Cardiac muscle cell (in vitro differentiated cells and primary cell): ENCODE measurements at places on chromosomes 13 and 19. TPM values are rescaled to one million over a fixed set of nuclear protein-coding genes. Genes with fewer than 3 reads are reported as not detected.

Gene KMT2B
- 18.2 and 38.1 TPM in 2 replicates for total RNA-seq

Gene UBE2L5
- total RNA-seq = 0.06 TPM in 1 of 2 replicates, not detected in the other

DNA sequence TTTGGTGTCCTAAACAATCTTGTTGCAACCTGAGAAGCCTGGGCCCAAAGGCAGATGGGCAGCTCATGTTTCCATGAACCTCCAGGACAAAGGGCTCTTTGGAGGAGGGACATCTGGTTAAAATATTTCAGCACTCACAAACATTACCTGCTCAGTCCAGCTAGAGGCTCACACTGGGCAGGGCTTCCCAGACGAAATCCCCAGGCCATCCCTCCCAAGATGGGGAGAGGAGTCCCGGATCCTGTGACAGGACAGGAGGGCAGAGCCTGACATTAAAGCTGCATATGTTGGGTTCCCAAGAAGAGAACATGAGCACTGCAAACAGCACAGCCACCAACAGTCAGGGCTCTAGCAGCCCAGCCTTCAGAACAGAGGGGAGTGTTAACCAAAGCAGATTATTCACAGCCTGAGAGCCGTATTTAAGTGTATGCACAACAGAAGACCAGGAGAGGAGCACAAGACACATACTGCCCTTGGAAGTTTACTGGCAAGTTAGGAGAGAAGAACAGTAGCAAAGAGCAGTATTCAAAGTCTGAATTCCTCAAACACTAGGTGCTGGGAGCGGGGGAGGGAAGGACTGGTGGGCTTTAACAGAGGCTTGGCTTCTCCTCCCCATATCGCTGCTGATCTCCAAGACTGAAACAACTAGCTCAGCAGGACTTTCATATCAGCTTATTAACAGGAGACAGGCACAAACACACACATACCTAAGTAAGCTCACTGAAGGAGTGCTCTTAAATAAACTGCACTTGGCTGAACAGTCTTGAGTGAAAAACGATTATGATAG, 12.3 kb downstream of the ATP7B start:
- no peak overlapping the region for H3K4me3 ChIP-seq
- DNase-seq = peak; percentile 37
- H3K4me1 ChIP-seq = peaks cover 7% of the 10 kb centered on the region
- no peak overlapping the region for H3K27ac ChIP-seq
- H3K27me3 ChIP-seq = no peaks in the 10 kb centered on the region
- H3K36me3 ChIP-seq = no peaks in the 10 kb centered on the region

DNA sequence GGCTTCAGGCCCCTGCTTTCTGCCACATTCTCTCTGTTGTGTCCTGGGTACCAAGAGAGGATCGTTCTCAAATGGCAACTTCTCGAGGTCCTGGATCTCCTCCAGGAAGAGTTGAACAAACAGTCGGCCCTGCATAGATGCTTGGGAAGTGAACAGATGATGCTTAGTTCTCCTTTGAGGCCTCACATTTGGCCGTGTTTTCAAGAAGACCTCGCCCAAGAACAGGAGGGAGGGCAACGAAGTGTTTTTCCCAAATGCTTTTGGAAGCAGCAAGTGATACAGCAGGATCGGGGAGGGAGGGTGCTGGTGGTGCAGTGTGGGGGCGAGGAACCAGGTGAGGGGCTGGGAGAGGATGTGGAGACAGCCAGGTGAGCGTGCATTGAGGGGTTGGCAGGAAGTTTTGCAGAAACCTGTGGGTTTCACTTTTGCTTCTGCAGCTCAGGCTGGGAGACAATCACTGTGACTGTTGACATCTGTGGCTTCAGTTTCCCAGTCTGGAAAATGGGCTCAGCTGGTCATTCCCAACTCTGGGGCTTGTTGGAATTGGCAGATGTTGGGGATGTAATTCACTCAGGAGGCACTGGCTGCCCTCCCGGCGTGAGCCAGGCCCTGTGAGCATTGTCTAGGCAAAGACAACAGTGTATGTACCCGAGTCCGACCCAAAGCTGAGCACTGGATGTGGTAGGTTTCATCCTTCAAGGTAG, 21.6 kb downstream of the MAST3 start:
- no peaks in the 10 kb centered on the region for H3K36me3 ChIP-seq
- H3K4me1 ChIP-seq = no peaks in the 10 kb centered on the region

- H3K27me3 ChIP-seq = no peaks in the 10 kb centered on the region
- peak within 1 kb of the TSS; percentile 98 for H3K27ac ChIP-seq
- DNase-seq = no peak
- no peaks in the 10 kb centered on the region for H3K36me3 ChIP-seq
- H3K4me1 ChIP-seq = peaks cover 33% of the 10 kb centered on the region
Observed at GRCh38 chr13:99307247-99307646, at the start of gene GPR183. GPR183 (minus strand) TSS chr13:99307399; CDS start chr13:99296145, 11,254 bp downstream.

DNA sequence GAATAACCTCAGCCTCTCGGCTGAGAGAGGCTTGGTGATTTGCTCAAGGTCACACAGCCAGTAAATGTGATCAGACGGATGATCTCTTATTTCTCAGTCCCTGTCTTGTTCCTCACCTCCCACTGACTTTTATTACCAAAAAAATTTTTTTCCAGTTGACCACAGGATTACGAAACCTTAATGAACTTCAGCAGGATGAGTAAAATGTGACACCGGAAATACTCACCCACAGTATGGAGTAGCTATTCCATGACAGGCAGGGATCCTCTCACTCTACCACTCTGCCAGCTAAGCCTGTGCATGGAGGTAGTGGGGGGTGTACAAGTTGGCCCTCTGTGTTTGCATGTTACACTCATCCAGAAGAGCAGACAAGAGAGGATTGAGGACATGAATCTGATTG, 916.4 kb downstream of the UQCRFS1 start:
- peaks cover 21% of the 10 kb centered on the region for H3K4me1 ChIP-seq
- H3K36me3 ChIP-seq = no peaks in the 10 kb centered on the region
- H3K27me3 ChIP-seq = no peaks in the 10 kb centered on the region
- H3K27ac ChIP-seq = no peak overlapping the region
- DNase-seq = peak; percentile 58
- H3K4me3 ChIP-seq = no peak overlapping the region

Gene TUBA3C
- total RNA-seq = not detected in 2 replicates

GRCh38 chr13:42708391-42708790, 73.0 kb upstream of the FAM216B start:
- DNase-seq = no peak
- no peaks in the 10 kb centered on the region for H3K36me3 ChIP-seq
- no peak overlapping the region for H3K27ac ChIP-seq
- no peaks in the 10 kb centered on the region for H3K27me3 ChIP-seq
- H3K4me3 ChIP-seq = no peak overlapping the region
- H3K4me1 ChIP-seq = peaks cover 10% of the 10 kb centered on the region

GRCh38 chr13:50452756-50453155, 390.7 kb downstream of the DLEU7 start:
- H3K27me3 ChIP-seq = no peaks in the 10 kb centered on the region
- DNase-seq = no peak
- H3K36me3 ChIP-seq = no peaks in the 10 kb centered on the region
- no peak overlapping the region for H3K27ac ChIP-seq
- H3K4me1 ChIP-seq = peaks cover 6% of the 10 kb centered on the region

DNA sequence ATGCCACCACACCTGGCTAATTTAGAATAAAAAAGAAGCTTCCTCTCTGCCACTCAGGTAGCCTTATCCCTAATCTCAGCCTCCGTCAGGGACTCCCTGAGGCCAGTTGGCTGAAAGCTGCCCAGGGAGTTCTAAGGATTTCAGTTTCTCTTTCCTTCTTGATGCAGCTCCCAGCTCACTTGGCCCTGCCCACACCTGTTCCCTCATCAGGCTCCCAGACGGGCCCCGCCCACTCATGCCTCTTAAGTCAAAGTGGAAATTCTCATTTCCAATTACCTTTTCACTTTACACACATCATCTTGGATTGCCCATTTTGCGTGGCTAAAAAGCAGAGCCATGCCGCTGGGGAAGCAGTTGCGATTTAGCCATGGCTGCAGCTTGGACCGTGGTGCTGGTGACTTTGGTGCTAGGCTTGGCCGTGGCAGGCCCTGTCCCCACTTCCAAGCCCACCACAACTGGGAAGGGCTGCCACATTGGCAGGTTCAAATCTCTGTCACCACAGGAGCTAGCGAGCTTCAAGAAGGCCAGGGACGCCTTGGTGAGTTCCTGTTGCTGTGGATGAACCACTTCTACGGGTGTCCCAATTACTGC, at the start of gene IFNL1:
TSS of gene IFNL1 (plus strand) at position 353 of the 591 bp plus-strand sequence. CDS start at position 368, 15 bp downstream.
- H3K36me3 ChIP-seq = no peaks in the 10 kb centered on the region
- DNase-seq = no peak
- H3K27me3 ChIP-seq = peaks cover 9% of the 10 kb centered on the region
- no peak within 1 kb of the TSS for H3K4me3 ChIP-seq

DNA sequence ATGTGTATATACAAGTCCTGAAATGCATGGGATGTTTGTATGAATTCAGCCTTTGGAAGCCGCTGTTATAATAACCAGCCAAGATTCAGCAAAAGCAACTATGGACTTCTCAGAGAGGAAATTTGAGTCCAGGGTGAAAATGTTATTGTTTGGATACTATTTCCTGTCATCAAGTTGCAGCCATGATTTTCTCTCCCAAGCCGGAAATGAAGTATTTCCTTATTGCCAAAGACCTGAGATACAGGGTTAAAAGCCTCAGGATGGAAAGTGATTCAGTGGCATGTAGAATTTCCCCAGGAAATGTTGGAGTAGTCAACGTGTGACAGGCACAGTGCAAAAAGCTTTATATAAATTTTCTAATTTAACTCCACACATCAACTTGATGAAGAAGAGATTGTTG, 133.9 kb downstream of the IRS2 start:
- no peak overlapping the region for H3K27ac ChIP-seq
- H3K4me3 ChIP-seq = no peak overlapping the region
- no peaks in the 10 kb centered on the region for H3K36me3 ChIP-seq
- H3K4me1 ChIP-seq = peaks cover 3% of the 10 kb centered on the region

DNA sequence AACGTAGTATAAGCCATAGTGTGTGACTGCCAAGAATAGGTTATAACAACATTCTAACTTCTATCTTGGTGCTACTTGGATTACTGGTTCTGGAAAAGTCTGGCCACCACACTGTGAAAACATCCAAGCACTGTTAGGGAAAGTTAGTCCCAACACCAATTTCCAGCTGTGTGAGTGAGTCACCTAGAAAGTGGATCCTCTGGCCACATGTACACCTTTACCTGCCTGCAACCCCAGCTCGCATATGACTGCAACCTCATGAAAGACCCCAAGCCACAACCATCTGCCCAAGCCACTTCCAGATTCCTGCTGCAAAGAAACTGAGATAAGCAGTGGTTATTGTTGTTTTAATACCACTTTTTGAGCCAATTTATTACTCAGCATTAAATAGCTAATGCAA, 404.5 kb downstream of the KCTD12 start:
- no peaks in the 10 kb centered on the region for H3K36me3 ChIP-seq
- H3K27ac ChIP-seq = no peak overlapping the region
- peaks cover under 1% of the 10 kb centered on the region for H3K4me1 ChIP-seq
- no peak overlapping the region for H3K4me3 ChIP-seq
- H3K27me3 ChIP-seq = no peaks in the 10 kb centered on the region
- DNase-seq = no peak

- H3K36me3 ChIP-seq = no peaks in the 10 kb centered on the region
- H3K27me3 ChIP-seq = no peaks in the 10 kb centered on the region
- H3K4me1 ChIP-seq = no peaks in the 10 kb centered on the region
- H3K27ac ChIP-seq = no peak overlapping the region
- peak; percentile 86 for DNase-seq
Observed at GRCh38 chr13:100361504-100361903, 227.1 kb downstream of the GGACT start.

Gene ITM2B
- 123 and 135 TPM in 2 replicates for total RNA-seq

DNA sequence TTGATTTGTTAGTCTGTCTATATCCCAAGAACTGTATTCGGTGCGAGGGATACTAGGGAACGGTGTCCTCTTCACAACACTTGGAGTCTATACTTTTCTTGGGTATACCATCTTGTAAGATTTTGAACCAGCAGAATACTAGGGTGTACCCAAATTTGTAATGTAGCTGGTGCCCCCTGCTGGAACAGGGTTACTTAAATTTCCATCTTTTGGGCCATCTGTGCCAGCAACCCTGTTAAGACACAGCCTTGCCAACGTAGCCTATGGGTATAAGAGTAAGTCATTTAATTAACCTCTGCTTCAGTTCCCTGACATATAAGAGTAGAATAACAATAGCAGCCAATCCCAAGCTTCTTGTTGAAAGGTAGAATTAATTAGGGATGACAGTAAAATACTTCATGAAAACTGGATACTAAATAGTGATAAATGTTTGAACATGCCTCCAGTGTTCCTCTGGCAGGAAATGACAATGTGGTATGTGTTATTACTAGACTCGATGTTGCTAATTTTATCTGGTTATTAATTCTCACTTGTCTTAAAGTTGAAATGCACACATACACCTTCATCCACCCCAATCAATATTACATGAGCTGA, 607.6 kb downstream of the FGF9 start:
- H3K27me3 ChIP-seq = no peaks in the 10 kb centered on the region
- H3K4me3 ChIP-seq = no peak overlapping the region
- peak; percentile 57 for DNase-seq

- H3K4me1 ChIP-seq = no peaks in the 10 kb centered on the region
- H3K27ac ChIP-seq = no peak overlapping the region
- H3K4me3 ChIP-seq = no peak overlapping the region
- DNase-seq = no peak
Observed at GRCh38 chr19:29492769-29493168, 33.0 kb upstream of the VSTM2B start.

- DNase-seq = no peak
- H3K4me1 ChIP-seq = peaks cover 45% of the 10 kb centered on the region
- no peak overlapping the region for H3K4me3 ChIP-seq
- peak overlapping the region; percentile 79 for H3K27ac ChIP-seq
Observed at GRCh38 chr13:59413126-59413525, 750.6 kb downstream of the DIAPH3 start.

GRCh38 chr13:102548811-102549210, 48.0 kb upstream of the TPP2 start:
- H3K36me3 ChIP-seq = no peaks in the 10 kb centered on the region
- H3K27me3 ChIP-seq = no peaks in the 10 kb centered on the region
- DNase-seq = no peak
- H3K4me3 ChIP-seq = no peak overlapping the region
- no peaks in the 10 kb centered on the region for H3K4me1 ChIP-seq

- H3K27ac ChIP-seq = no peak overlapping the region
- no peaks in the 10 kb centered on the region for H3K36me3 ChIP-seq
Observed at GRCh38 chr13:23268441-23268840, 87.7 kb downstream of the SGCG start.

GRCh38 chr13:110559429-110559943, 2.0 kb downstream of the RAB20 start:
- DNase-seq = peak; percentile 30
- H3K4me3 ChIP-seq = no peak overlapping the region
- peaks cover 8% of the 10 kb centered on the region for H3K4me1 ChIP-seq

Gene NCR1
- total RNA-seq = not detected in 2 replicates

GRCh38 chr13:51556740-51557139, 27.5 kb upstream of the WDFY2 start:
- H3K27me3 ChIP-seq = peaks cover 11% of the 10 kb centered on the region
- DNase-seq = no peak
- H3K4me1 ChIP-seq = no peaks in the 10 kb centered on the region
- no peaks in the 10 kb centered on the region for H3K36me3 ChIP-seq
- no peak overlapping the region for H3K4me3 ChIP-seq

Gene CEACAM19
- total RNA-seq = 3.8 and 8.4 TPM in 2 replicates

Gene CD70
- not detected in 2 replicates for total RNA-seq
